Amniotic stem cell (primary cell): ENCODE measurements at places on chromosomes 1 and 21.

- no peak for DNase-seq
These were observed 76.6 kb upstream of the KIAA0040 start for GRCh38 chr1:175269151-175269550.

DNA sequence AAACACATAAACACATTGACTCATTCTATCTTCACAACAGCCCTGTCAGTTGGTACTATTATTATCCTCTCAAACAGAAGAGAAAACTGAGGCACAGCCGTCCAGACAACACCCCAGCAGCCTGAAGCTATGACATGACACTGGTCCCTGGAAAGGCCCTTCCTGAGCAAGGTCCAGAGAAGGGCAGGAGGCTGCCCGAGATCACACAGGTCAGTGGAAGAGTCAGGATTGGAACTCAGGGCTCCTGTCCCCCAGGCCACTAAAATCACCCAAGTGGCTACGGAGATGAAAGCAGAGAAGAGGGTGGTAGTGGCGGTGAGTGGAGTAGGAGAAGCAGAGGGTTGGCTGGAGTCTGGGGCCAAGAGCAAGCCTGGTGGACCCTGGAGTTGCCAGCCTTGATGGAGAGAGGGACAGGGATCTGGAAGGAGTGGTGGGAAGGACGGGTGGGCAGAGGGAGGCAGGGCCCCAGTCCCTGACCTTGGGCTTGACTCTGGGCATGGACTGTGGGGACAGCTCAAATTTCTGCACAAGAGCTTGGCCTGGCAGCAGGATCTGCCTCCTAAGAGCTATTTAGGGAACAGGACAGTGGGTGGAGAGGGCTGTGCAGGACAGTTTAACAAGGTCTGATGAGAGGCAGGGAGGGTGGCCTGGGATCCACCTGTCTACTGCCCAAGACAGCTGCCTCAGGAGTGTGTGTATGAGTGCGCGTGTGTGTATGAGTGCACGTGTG is 15.8 kb downstream of the MYOM3 start:
- DNase-seq = no peak

- peak; percentile 91 for DNase-seq
These were observed 27.2 kb downstream of the NUAK2 start for GRCh38 chr1:205294175-205294917.

- DNase-seq = peak; percentile 9
These were observed 26.4 kb downstream of the MYOM3 start for GRCh38 chr1:24085546-24085945.

GRCh38 chr1:11473491-11474034 is 5.4 kb upstream of the DISP3 start:
- DNase-seq = no peak

DNA sequence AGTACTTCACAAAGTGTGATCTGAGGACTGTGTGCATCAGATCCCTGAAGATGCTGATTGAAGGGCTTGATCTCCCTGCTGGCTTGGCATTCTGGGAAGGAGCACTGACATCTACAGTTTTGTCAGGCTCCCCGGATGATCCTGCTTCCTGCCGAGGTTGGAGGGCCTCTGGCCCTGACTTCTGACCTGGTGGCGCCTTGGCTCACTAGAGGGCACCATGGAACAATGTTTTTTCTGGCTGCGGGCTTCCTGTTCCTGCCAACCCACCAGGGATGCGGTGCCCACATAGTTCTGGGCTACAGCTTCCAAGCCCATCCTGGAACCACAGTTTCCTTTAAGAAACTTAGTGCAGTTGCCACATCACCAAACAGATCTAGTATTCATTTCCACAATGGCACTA is 38.8 kb upstream of the RASAL2 start:
- no peak for DNase-seq

GRCh38 chr1:42319871-42320484 is 15.1 kb downstream of the FOXJ3 start:
- no peak for DNase-seq

DNA sequence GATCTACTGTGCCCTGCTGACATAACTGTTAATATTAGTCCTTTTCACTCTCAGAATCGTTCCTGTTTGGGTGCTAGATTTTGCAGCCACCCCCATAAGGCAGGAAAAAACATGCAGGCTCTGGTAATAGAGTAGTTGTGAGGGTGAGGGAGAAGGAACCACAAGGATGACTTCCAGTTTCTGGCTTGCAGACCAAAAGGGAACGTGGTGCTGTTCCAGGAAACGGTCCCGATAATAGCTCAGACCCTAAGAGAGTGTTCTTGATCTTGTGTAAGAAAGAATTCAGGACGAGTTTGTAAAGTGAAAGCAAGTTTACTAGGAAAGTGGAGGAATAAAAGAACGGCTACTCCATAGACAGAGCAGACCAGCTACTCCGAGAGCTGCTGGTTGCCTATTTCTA is 50.7 kb upstream of the RHOU start:
- no peak for DNase-seq
